ENCODE measurements at places on chromosomes 7 and 10.

GRCh38 chr10:1968257-1969033 lies 231.1 kb upstream of the ADARB2 start:
- DNase-seq: no peak

DNA sequence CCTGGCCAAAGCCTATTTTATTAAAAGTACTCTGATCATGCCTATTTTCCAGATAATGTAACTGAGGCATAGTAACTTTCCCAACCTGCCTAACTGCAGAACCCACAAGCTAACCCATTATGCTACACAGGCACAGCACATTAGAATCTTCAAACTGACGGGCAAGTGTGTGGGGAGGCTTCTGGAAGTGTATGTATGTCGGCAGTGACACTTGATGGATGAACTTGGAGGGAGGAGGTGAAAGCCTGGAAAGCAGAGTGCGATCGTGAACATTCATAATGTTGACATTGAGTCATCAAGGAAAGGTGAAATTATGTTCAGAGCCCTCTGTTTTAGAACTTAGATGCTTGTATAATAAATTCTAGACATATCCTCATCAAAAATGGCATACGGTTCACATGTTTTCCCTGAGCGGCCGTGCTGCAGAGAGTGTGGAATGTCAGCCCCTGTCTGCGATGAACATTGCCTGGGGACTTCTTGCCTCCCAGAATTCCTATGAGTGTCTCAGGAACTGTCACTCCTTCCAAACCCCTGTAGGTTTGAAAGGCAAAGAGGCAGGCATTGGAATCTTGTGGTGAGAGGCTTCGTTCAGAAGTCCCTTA lies 102.4 kb downstream of the SLIT1 start:
- no peak for DNase-seq

- DNase-seq: no peak
These were observed 382.3 kb upstream of the MTPN start for GRCh38 chr7:136359333-136359903.

GRCh38 chr7:51658684-51659083 lies 342.1 kb upstream of the COBL start:
- DNase-seq: no peak

DNA sequence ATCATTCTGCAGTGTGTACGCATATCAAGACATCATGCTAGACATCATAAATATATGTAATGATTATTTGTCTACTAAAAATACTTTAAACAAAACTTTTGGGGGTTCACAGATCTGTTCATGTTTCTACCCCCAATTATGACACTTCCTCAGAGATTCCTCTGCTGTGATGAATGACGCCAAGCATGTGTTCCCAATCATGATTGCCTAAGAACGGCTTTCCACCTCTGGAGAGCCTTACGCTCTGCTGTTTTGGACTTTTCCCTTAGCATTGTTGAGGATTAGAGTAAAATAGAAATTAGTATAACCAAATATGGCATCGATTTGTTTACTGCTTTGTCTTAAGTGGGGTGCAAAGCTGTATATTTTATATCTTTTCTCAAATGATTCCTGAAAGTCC lies 236.3 kb upstream of the IGFBP3 start:
- DNase-seq: no peak

Data from NCI-H526 treated with DMSO at 0.1 percent for 48 hours (cell line).